CD4-positive, alpha-beta T cell treated with Interleukin-15 for 4 hours (primary cell): ENCODE measurements at places on chromosomes 12 and 14.

- no peak for DNase-seq
These were observed 811.7 kb downstream of the GALC start for GRCh38 chr14:87181288-87181687.

DNA sequence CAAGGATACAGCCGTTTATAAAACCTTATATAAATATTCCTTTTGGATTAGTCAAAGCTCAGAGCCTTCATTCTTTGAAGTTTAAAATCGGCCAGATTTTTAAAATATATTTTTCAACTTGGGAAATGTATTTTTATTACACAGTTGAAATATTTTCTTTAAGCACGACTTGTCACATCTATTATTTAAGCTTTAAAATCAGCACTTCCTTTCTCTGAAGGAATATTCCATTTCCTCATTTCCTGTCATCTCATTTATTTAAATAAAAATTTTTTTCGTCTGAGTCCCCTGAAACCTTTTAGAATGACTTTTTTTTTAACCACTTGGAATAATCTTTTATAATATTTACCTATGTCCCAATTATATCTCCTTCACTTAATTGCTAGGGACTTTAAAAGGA lies 107.5 kb upstream of the PDE3A start:
- DNase-seq: no peak

DNA sequence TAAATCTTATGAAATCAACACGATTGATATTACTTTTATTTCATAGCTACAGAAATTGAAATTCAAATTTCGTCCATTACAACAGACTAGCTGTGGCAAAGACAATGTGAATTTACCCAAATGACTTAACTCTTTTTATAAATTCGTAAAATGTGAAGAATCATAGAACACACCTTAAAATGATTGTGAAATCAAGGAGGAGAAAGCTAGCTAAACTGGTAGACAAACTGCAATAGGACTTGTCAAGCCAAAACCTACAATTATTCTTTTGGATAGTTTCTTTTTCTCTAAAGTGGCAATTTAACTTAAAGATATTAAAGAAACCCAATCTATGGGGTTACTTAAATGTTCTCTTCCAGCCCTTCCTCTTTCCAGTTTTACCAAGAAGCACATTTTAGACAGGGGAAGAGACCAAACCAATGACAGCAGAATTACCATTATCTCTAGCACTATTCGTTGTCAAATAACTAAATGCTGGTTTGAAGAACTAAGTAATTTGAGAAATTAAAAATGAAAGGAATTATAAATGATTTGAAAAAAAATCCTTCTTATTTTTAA lies 807 bp upstream of the SLC16A7 start:
- no peak for DNase-seq

DNA sequence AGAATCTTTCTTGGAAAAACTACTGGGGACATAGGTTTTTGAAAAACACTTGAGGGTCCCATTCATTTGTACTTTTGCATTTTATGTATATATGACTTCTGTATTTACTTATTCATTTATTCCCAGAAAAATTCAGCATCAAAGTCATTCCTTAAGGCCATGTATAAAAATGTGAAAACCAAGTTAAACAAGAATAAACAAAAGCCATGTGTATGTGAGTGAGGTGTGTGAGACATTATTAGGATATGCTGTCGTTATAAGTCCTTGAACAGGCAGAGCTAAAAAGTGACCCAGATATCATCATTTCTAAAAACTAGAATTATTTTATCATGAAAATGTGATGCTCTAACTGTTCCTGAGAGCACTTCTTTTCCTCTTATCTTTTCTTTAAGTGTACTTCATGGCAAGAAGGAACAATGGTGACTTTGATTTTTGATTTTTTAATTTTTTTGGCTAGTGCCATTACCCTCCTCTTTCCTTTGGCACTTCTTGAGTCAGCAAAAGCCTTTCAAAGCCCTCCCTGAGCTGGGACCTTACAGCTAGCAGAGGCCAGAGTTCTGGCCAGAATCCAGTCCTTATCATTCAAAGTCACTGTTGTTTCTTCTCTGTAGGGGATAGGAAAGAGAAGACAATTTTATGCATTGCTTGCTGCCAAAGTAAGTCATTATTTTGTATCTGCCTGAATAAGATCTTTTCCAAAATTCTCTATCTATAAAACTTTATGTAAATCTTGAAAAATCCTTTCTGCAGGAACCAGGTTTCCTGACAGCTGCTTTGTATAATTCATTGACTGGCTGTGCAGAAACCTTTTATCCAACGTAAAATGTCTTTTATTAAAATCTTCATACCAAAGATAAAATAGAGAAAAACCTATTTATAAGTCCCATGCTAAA lies 419.7 kb upstream of the PRICKLE1 start:
- no peak for DNase-seq
